LHCN-M2 (cell line): ENCODE measurements at places on chromosomes 3 and 15.
A peak's percentile ranks its signal among the peaks of the same experiment; 100 is the strongest.

- no peak for DNase-seq
Observed at GRCh38 chr3:131739211-131739610, 236.4 kb upstream of the MRPL3 start.

DNA sequence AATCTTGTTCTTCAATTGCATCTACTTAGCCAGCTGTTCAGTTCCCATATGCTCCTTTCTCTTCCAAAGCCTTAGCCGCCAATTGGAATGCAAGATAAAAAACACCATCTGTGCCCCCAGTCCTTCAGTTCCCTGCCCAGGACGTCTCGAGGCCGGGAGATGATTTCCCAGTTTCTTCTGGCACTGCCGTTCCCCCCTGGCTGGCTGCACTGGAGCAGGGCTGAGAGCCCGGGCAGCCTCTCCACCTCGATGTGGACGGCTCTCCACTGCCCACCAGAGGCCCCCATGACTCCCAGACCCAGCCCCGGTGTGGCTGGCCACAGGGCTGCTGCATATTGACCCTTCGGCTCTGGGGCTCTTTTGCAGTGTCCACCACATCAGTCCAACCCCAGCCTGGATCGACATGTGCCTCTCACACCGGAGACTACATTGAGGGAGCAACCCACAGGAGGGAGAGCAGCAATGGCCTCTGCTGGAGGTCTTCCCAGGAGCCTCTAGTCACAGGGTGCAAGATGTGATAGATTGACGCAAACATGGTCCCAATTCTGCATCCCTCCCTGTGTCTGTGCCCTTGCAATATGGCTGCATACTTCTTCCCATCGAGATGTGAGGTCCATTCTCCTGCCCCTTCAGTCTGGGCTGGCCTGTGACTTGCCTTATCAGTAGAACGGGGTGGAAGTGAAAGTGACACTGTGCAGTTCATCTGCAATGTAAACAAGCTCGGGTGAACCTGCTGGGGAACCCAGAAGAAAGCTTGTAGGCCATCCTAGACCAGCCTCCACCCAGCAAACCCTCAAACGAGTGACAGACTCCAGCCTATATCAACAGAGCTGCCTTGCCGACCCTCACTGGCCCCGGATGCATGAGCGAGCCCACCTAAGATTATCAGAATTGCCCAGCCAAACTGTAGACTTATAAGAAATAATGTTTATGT, 52.3 kb upstream of the PRR20G start:
- DNase-seq: no peak

- DNase-seq: peak; percentile 68
Observed at GRCh38 chr3:12489832-12490231, 5.6 kb downstream of the TSEN2 start.

DNA sequence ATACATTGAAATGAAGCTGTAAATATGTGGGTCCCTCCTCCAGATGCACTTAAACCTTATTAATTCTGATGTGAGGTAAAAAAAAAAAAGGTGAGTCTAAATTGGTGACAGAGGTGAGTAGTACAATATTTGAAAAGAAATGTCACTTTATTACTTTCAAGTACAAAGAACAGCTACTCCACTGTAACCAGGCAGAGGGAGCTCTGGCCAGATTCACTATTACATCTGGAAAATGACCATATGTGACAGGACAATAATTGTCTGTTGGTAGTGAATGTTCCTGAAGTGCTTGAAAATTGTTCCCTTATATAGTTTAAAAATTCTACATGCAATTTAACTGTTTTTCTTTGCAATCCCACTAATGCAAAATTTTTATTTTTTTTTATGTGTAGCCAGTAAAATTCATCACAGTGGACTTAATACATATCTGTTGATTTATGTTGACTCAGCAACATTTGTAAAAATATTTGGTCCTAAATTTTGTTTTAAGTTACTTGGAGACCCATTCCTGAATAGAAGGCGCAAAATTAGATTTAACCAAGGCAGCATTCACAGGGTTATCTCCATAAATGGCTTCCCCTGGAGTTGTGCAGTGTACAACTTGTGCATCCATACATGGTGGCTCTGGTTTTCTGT, 231.9 kb upstream of the TBC1D5 start:
- peak; percentile 6 for DNase-seq

GRCh38 chr3:106540743-106541142, 671.9 kb upstream of the CBLB start:
- no peak for DNase-seq

- no peak for DNase-seq
Observed at GRCh38 chr3:195094191-195094921, 176.6 kb downstream of the XXYLT1 start.

DNA sequence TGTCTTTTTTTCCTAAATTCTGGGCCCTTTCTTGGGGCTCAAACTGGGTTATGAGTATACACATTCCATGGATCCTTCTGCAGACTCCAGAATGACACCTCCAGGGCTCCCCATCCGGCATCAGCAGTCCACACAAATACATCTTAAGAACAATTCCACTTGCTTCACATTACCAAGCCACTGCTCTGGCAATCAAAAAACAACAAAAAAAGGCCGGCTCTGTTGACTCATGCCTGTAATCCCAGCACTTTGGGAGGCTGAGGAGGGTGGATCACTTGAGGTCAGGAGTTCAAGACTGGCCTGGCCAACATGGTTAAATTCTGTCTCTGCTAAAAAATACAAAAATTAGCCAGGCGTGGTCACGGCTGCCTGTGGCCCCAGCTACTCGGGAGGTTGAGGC, 49.9 kb upstream of the LPP start:
- DNase-seq: peak; percentile 30

DNA sequence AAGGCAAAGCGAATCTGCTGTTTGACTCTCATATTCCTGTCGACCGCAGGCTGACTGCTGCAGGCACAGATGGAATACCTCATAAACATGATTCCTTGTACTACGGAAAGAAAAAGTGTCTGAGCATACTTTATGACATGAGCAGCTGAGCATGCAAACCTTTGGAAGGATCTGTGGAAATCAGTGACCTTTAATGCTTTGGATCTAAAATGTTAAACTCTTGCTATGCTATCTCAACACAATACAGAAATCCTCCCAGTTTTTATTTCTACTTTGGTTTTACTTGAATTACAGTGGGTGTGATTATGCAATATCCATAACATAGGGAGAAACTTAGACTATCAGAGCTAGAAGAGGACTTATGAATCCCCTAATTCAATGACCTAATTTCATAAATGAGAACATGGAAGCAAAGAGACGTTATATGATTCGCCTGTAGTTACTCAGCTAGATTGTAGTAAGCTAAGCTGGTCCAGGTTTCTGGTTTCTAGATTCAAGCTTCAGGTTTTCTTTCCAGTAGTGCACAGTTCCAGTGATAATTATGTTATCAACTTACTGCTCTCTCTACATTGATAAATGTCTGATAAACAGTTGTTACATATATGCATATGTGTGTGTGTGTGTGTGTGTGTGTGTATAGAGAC, 127.6 kb upstream of the GBE1 start:
- peak; percentile 27 for DNase-seq

GRCh38 chr15:39400821-39401550, 179.9 kb upstream of the THBS1 start:
- no peak for DNase-seq

- no peak for DNase-seq
Observed at GRCh38 chr3:17745894-17746293, 3.5 kb upstream of the TBC1D5 start.

DNA sequence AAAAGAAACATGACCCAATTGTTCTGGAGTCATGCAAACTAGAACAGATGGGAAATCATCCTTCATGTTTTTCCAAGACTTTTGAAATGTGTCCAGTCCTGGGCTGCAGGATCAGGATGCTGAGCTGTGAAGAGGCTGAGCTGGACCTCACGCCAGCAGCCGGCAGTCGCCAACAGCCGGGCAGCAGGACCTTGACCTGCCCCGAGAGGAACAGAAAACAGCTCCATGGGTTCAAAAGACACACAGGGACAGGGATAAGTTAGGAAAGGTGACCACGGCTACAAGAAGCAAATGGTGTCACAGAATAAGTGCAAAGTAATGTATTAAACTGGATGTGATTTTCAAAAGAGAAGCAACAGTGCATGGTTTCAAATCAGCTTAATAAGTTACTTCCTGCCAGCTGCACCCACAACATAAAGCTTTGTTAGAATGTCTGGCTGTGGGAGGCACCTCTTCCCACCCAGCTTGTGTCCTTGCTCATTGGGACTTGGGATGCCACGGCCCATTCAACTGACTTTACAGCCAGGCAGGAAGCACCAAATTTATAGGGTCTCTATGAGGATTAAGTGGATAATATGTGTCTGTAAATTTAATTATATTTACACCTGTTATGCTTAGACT, 266.4 kb downstream of the GABRG3 start:
- DNase-seq: no peak

DNA sequence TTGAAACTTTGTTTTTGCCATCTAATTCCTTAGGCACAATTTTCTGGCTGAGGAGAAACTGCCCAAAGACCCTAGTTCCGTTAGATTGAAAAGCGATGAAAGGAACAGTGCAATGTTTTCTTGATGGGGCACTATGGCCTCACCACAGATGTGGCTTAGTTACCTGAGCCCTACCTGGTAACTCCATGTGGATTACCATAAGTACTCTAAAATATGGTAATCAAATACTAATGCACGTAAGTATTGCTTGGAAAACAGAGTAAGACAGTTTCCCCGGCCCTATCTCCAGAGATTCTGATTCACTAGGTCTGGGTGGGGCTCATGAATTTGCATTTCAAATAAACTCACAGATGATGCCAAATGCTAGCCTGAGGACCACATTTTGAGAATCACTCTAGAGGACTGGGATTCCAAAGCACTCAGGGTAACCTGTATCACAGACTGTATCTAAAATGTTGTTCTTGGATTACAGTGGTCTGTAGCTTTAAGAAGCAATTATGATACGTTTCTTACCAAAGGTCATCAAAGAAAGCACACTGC, 806.3 kb downstream of the FHIT start:
- no peak for DNase-seq

DNA sequence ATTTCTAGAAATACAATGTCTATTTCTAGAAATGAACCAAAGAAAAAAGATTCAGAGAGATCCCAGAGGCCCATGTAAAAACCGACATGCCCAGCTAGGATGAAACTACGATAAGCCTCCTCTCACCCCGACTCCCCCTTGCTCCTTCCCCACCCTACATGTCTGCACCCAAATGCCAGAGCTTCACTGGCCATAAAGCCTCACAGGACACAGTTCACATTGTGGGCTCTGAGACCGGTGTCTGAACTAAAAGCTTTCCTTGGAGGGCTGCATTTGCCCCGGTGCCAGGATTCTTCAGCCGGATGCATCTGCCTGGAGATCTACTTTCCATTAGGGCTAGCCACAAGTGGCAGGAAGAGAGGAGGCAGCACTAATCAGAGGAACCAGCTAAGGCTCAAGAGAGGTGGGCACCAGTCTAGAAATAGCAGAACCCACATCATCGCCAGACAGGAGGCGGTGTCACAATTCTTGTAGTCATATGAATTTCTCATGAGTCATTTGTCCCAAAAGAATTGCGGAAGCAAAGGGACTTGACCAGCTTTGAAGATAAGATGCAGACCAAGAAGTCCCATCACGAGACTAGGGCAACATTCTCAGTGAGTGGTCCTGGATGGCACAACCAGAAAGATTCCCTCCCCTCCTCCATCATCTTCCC, 353.6 kb downstream of the NTRK3 start:
- no peak for DNase-seq

DNA sequence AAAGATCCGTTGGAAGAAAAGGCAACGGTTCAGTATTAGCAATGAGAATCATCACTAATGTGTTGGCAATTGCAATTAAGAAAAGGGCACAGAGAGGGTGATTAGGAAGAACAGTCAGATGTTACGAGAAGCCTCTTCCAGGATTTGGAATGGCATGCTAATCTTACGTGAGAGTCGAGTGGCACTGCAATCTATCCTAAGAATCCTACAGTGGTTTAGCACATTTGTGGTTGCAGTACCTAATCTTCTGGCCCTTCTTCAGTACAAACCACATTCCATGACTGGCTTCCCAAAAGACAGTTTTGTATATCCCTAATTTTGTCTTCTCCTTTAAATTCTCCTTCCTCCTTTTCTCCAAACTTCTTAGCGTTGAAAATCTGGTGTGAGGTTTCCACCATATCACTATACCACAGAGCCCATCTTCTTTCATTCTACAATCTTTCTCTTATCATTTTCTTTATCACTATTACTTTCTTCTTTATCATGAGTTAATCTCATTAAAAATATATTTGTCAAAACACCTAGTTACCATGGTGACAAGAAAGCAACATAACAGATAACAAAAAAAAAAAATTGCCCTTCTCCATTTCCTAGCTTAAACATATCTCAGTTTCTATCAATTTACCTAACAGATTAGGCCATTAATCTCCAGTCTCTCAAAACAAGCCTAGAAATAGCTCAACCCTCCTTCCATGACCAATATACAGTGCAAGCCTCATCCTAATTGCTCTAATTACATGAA, 60.1 kb downstream of the IGSF11 start:
- no peak for DNase-seq

DNA sequence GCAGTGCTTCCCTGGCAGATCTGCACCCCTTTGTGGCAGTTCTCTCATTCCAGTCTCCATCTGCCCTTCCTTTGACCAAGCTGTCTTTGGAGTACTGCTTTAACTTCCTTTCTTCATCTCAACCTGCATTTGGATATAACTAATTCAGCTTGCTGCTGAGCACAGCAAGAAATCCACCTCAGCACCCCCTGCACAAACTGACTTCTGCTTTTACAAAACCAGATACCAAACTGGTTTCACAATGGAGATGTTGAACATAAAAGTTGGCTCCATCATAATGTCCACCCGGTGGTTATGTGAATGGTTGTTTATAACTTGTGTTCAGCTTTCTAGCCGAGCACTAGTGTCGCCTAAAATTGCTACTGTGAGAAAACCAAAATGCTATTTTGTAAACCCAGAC, 341.1 kb upstream of the SEMA6D start:
- DNase-seq: no peak

DNA sequence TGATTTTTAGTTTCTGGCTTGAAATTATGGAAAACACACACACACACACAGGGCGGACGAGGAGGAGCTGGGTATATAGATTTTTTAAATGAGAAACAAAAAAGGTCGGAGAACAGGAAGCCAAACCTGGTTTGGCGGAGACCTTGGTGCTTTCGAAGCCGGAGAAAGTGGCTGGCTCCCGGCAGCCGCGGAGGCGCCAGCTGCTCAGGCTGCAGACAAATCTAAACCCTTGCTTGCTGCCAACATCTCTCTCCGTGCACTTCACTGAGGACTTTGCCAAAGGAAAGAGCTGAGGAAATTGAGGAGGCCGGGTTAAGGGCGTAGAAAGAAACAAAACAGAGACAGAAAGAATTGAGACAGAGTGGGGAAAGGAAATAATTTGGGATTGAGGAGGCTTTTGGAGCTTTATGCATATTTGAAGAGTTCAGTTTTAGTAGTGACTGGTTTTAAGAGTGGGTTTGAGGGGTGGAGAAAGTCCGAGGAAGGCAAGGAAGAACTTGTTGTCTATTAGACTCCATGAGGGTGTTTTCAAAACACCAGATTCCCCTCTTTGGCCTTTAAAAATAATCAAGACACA, 2.2 kb downstream of the ZIC1 start:
- peak; percentile 54 for DNase-seq

GRCh38 chr15:29968895-29969561, 113.7 kb upstream of the GOLGA8J start:
- DNase-seq: no peak
